ENCODE measurements at places on chromosomes 12 and 14.
A peak's percentile ranks its signal among the peaks of the same experiment; 100 is the strongest.

GRCh38 chr12:97837401-97837800 is 374.8 kb downstream of the RMST start:
- DNase-seq, result peak; percentile 61

DNA sequence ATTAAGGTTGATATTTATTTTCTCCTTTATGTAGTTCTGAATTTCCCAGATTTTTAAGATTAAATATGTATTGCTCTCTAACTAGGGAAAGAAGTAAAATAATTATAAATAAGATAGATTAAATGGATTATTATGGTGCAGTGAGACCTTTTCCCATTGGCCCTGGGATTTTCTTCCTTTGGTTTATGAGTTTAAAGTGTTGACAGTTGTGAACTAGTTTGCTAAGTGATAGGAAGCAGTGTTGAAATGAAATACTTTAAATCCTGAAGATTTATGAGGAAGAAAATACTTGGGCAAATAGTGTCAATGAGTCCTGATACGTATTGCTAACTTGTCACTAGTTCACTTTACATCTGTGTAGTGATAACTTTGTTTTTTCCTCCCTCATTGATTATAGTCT is 188.9 kb downstream of the RAD51B start:
- no peak for DNase-seq

- DNase-seq, result no peak
Observed at GRCh38 chr12:97316321-97316720, 146.3 kb upstream of the RMST start.

DNA sequence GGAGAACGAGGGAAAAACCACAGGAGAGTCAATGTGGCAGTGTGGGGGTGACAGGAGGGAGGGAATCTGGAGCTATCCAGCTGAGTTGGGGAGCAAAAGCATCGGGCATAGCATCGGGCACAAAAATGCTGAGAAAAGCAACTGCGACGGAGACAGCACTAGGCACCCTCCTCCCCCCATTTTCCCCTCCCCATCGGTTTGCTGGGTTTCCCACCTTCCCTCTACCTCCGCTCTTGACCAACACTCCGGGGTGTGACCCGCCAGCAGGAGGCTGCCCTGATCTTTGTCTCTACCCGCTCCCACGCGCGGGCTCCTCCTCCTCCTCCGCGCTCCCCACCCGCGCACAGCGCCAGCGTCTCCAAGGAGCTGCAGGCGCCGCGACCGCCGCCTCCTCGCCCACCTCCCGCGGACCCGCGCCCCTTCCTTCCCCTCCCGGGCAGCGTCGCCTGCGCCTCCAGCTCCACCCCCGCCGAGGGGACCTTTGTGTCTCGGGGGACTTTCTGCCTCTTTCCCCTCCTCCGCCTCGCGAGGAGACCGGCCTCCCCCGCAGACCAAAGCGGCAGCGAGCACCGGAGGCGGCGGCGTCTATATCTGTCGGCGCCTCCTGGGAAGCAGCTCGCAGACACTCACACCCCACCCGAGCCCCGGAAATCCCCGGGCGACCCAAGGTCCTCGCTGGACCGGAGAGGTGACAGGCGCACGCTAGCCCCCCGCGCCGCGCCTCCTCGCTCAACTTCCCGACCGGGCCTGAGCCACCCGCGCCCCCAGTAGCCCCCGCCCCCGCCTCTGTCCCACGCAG is 920 bp downstream of the CDK17 start:
- peak; percentile 40 for DNase-seq

DNA sequence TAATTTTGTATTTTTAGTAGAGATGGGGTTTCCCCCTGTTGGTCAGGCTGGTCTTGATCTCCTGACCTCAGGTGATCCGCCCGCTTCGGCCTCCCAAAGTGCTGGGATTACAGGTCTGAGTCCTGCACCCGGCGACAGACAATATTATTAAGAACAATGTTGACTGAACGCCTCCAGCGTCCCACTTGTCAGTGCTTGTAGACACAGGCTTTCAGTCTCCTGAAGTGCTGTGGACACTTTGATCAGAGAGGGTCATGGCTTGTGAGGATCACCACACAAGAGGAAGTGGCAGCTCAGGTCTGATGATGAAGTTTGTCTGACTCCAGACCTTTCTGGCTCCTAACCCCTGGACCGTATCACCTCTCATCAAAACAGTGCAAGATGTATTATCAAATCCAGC is 114.6 kb downstream of the CHST11 start:
- DNase-seq, result no peak

DNA sequence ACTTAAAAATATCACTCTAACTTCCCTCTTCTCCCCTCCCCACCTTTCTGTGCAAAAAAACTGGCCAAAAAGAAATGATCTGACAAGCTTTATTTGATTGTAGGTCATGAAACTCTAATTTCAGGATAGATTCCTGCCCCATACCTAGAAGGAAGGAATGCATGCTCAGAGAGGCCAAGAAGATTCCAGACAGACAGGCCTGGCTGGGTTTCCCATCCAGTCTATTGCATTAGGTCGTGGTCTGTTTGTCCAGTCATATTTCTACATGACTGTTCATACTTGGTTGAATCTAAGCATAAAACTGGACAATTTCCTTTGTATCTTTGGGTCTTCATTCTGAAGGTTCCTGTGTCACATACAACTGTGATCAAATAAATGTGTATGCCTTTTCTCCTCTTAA is 20.0 kb upstream of the SLC15A5 start:
- DNase-seq, result no peak

All from kidney glomerular epithelial cell (primary cell).